ENCODE measurements at places on chromosomes 6 and 20.

DNA sequence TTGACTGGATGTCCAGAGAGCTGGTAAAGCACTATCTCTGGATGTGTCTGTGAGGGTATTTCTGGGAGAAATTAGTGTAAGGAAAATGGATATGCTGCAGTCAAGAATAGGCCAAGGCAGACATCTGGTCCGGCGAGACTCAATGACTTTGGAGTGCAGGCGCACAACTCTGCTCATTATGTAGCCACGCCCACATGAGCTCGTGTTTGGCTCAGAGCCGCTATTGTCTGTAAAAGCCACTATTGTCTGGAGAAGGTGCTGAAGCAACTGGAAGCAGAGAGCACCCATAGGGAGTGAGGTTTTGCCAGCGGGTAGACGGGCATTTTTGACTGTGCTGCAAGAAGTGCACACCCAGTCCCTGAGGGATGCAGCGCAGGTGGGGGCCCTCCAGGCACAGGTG, 305.0 kb upstream of the POU3F2 start:
- peak; percentile 82 for DNase-seq

DNA sequence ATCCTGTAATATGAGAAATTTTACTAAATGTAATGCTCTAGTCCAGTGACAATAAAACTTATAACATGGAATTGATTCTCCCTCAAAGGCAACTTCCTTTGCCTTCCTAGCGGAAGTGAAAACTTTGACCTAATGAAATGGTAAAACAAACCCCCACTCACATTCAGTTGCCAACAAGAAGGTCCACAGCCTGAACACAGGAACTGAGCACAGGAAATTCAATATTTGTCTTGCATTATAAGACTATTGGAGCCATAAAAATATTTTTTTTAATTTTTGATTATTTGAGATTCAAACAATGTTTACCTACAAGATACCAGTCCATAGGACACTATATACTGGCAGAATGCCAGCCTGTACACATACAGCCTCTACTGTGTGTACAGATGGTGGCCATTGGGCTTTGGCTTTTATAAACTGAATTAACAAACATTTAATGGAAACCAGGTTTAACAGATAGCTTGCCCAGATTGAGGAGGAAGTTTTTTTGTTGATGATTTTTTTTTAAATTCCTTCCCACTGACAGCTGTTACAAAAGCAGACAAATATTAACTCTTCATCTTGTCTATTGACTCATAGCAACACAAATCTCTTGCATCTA, 481.5 kb upstream of the JAG1 start:
- no peak for DNase-seq

DNA sequence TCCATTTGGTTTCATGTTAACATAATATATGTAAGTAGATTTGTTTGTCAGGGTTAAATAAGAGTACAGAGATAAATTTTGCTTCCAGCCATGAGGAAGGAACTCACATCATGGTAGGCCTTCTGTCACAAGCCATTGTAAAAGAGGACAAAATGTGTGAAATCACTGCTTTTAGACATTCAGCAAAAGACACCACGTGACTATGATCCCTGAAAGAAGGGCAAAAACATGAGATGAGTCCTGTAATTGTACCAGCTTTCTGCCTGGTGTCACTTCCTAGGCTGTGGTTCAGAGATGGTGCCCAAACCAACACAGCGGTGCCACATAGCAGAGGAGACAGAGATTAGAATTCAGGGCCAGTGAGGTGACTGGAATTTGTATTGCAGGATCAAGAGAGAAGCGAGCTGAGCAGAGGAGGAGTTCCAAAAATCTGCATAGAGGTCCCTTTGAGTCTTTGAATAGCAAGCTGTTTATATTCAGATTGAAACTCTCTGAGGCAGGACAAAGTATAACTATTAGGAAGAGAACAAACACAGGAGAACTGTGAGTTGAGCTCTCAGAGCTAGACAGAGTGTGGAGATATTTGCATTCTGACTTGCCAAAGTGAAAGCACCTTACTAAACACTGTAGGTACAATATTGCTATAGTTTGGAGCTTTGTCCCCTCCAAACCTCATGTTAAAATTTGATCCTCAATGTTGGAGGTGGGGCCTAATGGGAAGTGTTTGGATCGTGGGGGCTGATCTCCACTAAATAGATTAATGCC, 52.6 kb upstream of the PDE7B start:
- DNase-seq: no peak

DNA sequence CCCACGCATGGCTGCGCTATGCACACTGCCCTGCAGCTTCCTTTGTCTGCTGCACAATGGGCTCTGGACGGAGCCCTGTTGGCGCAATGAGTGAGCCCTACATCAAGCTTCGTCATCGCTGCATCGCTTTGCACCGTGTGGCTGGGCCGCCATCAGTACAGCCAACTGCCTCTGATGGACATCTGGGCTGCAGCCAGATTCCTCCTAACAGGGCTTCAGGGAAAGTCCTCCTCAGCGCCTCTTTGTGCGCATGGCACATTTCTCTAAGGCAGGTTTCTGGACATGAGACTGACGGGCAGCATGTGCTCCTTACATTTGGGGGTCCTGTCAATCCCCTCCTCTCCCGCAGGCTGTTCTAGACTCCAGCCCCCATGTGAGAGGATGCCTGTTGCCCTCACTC, 29.7 kb upstream of the ANGPT4 start:
- no peak for DNase-seq

DNA sequence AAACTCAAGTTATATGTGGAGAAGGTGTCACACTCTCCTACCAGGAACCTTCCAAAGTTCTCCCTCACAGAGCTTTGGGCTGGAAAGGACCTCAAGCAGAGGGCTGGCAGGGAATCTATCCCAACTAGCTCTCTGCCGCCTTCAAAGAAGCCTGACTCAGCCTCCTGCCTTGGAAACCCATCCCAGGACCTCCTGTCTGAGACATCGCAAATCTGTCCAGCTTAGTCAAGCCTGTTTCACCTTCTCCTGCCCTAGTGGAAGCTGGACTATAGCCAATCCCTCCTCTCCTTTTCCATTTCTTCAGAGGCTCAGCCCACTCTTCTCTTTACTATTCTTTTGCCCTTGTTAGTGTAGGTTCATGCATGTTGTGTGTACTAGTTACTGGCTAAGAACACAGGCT, 48.2 kb upstream of the FOXP4 start:
- DNase-seq: no peak

DNA sequence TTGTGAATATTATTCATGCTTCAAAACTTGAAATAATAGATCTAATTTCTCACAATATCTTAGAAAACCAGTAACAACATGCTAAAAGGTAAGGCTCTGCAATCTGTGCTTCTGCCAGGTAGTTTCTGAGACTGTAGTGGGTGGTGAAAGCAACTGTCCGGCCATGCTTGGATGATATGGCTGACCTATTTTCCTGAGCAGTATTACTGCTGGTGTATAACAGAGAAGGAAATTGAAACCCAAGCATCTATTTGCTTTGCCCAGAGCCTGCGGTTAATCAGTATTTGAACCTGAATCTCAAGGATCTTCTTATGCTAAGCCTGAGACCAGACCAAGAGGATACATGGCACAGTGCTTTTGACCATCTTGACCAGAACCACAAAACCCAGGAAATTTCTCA, 563.8 kb downstream of the COL12A1 start:
- DNase-seq: no peak

- DNase-seq: no peak
Measured at GRCh38 chr6:147961481-147962141, 381.0 kb upstream of the SASH1 start.

- no peak for DNase-seq
Measured at GRCh38 chr20:7692478-7692877, 247.8 kb downstream of the HAO1 start.

DNA sequence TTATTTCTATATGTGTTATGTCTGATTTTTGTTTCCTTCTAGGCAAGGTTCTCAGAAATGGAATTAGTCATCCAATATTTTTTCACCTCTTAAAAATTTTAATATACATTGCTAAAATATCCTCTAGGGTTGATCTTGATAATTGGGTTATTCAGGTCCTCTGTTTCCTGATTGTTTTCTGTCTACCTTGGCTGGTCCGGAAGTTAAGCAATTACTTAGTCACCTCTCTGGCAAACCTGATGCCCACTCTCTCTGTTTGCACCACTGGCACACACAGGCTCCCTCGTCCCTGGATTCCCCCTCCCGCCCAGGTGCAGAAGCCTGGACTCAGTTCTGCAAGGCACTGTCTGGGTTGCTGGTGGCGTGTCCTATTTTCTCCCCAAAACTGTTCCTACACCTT, 27.7 kb downstream of the CST9L start:
- DNase-seq: no peak

- DNase-seq: no peak
Measured at GRCh38 chr6:11585426-11586016, 48.0 kb downstream of the TMEM170B start.

- DNase-seq: no peak
Measured at GRCh38 chr20:35283441-35284266, 918 bp downstream of the EIF6 start.

DNA sequence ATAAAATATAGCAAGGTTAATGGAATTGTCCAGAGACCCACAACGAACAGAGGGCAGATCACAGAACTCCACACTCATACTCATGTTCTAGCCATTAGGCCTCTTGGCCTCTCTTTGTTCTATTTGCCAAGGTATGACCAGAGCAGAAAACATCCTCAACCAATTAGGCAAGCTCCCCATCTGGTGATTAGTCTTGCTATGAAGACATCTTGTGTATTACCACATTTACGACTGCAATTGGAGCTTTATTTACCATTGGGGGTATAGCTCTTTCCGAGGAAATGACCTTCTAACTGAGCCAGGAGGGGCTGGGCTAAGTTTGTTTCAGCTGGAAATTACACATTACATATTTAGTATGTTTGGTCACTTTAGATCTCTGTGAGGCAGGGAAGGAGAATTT, 593.9 kb downstream of the CD109 start:
- DNase-seq: no peak

- peak; percentile 67 for DNase-seq
Measured at GRCh38 chr6:125753218-125753936, 3.9 kb downstream of the HEY2 start.

- no peak for DNase-seq
Measured at GRCh38 chr6:2482773-2483172, 237.4 kb upstream of the GMDS start.

DNA sequence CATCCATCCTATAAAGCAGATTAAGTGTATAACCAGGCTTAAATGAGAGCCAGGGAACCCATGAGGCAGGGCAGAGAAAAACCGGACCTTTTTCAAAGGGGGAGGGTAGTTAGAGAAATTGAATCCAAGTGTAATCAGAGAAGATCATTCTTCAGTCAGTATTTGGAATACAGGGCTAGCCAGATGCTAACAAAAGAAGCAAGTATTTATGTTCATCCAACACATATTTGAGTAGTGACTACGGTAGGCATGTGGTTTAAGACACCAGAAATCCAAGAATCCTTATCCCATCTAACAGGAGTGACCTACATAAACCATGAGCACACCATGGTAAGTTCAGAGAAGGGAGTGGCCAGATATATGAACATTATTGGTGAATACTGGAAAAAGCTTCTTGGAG, 46.8 kb upstream of the FAM83C start:
- no peak for DNase-seq

DNA sequence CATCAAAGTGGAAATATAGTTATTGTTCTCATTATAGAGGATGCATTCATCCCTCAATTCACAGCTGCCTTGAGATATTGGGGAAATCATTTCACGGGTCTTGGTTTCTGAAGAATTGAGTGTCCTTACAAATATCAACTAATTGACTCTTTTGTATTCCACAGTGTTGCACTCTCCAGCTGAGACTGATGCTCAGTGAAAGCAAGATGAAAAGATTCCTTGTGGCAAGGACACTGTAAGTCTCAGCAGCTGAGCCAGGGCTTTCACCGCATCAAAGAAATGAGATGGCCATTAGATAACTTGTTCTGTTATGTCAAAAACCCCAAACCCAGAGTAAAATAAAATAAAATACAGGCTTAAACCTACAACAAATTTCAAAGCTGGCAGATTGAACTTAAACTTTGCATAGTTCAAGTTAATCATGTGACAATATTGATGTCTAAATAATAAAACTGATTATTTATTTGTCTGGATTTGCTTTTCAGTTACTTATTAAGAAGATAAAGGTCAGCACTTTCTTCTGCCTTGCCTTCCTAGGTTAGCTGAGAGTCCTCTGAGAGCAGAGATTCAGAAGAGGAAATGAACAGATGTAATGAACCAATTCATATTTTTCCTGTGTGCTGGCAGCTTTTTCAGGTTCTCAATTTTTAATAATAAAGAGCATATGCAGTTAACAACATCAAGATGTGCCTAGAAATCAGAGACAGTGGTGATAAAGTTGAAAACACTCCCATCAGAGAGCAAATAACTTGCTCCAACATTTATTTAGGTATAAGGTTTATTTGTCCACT, 82.4 kb upstream of the SMLR1 start:
- DNase-seq: peak; percentile 11

- peak; percentile 29 for DNase-seq
Measured at GRCh38 chr6:26249707-26249956, 115.4 kb upstream of the BTN3A2 start.

- no peak for DNase-seq
Measured at GRCh38 chr6:157770946-157771345, 52.1 kb upstream of the SNX9 start.

DNA sequence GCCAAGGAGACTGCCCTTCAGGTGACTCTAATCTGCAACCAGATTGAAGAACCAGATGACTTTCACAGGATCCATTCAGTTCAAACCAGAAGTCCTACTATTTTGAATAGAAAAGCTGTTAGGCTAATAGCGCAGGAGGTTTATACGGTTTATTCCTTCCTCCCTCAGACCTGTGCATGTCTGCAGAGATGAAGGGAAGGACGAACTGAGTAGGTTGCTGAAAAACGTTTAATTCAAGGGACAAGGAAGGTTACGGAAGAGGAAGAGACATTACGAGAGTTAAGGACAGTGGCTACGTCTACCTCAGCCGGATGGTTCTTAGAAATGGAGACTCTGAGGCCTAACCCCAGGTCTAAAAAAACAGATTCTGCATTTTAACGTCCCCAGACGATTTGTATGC, 978 bp downstream of the AURKA start:
- DNase-seq: no peak

- DNase-seq: no peak
Measured at GRCh38 chr20:51705400-51705799, 62.8 kb downstream of the ATP9A start.

DNA sequence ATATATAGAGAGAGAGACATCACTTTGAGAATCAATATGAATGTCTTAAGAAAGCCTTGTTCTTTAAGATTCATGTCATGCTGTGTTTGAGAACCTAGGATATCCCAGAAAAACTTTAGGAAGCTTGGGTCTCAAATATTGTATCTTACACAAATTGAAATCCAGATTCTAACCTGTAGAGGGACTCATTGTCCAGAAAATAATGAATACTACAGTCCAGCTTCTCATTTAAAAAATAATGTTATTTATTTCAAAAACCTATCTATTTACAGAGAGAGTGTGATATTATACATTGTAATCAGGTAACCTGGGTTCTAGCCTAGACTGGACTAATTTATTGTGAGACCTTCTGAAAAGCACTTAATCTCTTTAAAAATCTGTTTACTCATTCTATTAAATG, 4.2 kb downstream of the RFX6 start:
- DNase-seq: no peak

- DNase-seq: no peak
Measured at GRCh38 chr6:88919032-88919431, 44.4 kb downstream of the RNGTT start.
